SHP77 treated with DMSO at 0.1 percent for 48 hours (cell line): ENCODE measurements at places on chromosomes 6 and 20.

DNA sequence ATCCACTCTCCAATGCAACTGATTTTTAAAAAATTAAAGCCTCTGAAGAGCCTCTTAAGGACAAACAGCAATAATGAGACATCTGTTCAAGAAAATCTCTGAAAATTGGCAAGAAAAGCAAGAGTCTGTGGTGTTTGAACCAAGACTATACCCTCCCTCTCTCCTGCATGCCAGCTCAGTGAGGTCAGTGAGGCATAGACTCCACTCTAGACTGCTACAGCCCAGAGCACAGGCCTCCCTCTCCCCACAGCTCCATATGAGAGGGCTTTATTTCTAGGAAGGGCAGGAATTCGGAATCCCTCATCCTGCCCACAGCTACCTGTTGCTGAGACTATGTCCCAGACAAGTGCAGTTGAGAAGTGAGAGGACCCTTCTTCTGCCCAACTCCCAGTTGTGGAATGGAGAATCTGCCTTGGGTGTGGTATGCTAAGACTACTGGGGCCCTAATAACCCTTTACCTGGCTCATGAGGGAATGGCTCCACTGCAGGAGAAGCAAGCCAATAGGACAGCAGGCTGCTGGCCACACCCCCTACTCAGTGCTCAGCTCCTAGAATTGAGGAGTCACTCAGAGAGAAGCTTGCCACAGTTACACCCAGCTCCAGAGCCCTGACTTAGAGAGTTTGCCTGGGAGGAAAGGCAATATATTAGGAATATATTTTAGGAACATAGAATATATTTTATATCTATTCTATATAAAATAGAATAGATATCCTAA, 22.7 kb upstream of the HLA-DQA1 start:
- no peak for DNase-seq

DNA sequence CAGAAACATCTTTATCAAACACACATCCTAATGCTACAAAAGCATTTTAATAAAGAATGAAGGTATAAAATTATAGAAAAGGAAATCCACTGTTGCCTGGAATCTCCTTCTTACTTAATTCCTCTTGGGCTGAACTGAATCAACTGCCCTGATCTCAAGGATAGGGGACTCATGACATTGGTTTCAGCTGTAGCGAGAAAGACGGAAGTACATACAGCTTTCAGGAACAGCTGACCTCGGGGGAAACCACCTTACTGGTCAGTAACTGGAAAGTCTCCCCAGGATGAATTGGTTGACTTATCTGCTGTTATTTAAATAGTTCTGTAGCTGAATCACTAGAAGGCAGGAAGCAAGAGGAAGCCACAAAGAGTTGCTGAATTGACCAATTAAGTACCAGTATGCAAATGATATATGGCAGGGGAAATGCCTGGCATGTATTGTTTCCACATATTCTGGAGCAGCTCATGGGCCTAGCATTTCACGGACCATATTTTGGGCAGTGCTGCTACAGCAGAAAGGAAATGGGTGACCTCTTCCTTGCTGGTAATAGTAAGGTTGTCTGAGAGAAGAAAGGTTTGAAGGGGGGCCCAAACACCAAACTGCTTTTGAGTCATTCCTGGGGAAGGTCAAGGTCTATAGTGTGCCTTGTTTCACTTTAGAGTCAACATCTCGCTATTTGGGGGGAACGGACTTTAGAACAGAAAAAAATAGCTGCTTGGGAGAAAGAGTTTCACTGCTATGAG, 43.7 kb upstream of the MAP7 start:
- no peak for DNase-seq

- DNase-seq: no peak
Observed at GRCh38 chr20:47922269-47922668, 137.0 kb upstream of the SULF2 start.

DNA sequence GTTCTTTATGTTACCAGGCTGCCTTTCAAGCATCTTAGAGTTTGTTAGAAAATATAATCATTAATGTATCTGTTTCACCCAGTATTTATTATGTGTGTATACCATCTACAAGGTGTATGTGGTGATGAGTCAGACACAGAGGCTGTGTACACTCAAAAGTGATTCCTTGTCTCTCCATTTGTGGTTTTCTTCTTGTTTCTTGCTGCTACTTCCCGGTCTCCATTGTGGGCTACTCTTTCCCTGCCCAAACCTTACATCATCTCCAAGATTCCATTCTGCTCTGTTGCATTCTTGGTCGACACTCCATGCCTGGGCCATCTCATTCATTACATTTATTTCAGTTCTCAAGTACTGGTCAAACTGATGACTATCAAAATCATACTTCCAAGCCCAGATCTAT, 182.2 kb upstream of the STXBP5 start:
- no peak for DNase-seq

DNA sequence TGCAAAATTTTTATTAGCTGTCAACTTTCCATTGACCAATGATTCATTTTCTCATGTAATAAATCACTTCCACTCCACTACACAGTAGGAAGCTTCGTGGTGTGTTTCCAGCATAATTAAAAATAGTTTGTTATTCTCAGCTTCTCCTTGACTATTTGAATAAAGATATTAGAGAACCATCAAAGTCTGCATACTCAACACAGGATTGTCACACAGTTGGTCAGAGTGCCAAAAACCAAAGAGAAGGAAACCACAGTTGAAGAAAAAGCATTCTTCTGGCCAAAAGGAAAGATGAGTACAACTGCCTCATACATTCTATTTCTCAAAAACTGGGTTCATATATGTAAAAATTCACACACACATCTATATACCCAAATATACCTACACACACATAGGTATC, 455.1 kb upstream of the HSF2 start:
- no peak for DNase-seq
